ENCODE measurements at places on chromosomes 4 and X.

DNA sequence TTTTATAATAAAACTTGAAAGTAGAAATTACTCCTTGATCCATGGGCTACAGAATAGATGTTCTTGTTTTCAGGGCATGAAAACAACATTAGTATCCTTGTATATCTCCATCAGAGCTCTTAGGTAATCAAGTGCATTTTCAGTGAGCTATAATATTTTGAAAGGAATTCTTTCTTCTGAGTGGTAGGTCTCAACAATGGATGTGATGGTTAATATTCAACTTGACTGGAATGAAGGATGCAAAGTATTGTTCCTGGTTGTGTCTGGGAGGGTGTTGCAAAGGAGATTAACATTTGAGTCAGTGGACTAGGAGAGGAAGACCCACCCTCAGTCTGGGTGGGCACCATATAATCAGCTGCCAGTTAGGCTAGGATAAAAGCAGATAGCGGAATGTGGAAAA is 100.1 kb downstream of the LCORL start:
- DNase-seq, result no peak

DNA sequence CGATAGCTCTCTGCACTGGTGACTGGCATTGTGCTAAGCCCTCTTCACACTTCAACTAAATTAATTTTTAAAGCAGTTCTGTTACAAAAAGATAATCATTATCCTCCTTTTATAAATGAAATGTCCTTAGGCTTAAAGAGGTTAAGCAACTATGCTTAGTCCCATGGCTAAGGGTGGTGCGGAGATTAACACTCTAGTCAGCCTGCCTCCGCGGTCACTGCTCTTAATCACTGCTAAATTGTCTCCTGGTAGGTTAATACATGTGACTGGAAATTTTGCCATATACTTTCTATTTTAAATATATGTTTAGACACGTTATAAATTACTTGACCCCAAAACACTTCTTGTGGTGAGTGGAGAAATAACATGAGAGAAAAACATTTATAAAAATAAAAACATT is 473.7 kb downstream of the CENPC start:
- DNase-seq, result no peak

DNA sequence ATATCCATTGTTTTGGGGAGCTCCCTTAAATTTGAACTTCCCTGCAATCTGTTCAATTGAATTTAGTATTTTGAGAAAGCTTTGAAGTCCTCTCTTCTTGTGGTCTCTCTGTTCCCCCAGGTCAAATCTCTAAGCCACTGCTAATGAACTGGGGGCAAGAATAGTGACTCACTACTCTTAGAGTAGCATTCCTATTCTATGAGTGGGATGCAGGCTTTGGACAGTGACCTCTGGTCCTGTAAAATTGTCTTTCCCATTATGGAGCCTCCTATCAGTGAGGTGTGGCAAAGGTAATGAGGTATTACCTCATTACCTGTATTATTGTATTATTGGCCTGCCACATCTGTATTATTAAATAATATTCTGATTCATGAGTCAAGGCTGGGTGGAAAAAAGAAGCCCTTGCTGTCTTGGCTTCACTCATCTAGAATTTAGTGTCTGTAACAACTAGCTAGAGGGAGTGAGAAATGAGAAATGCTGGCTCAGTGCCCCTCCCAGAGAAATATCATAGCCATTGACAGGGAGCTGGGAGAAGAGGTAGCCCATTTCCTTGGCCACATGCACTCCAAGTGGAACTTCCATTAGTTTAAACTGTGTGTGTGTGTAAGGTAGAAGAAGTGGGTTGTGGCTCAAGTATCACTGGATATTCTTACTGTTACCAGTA is 393.9 kb upstream of the CTSO start:
- no peak for DNase-seq

DNA sequence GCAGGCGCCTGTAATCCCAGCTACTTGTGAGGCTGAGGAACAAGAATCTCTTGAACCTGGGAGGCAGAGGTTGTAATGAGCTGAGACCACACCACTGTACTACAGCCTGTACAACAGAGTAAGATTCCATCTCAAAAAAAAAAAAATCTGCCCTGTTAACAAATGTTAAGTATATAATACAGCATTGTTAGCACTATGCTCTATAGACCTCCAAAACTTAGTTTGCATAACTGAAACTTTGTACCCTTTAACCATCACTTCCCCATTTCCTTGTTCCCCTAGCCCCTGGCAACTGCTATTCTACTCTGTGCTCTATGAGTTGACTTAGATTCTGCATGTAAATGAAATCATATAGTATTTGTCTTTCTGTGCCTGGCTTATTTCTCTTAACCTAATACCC is 76.7 kb downstream of the TAB3 start:
- DNase-seq, result no peak

DNA sequence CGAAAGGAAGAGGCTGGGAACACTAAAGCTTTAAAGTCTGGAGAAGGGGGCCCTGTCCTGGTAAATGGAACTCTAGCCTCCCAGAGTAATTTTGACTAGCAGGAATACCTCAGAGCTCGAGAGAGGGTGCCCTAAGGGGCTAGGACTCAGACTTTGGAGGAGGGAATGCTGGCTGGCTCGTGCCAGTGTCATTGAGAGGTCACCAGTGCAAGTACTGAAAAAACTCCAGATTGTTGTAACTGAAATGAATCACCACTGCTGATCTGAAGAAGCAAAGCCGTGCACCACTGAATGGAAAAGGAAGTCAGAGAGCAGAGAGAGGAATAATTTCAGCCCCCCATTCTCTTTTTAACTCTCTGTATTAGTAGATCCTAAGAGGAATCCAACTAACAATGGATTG is 690.2 kb downstream of the FAT4 start:
- no peak for DNase-seq

GRCh38 chrX:11678158-11678557 is 12.4 kb upstream of the ARHGAP6 start:
- no peak for DNase-seq

Measured in activated CD8-positive, alpha-beta memory T cell treated with anti-CD3 and anti-CD28 coated beads for 1 hour (primary cell).